ENCODE measurements at places on chromosomes 4 and X. TPM values are rescaled to one million over a fixed set of nuclear protein-coding genes. Genes with fewer than 3 reads are reported as not detected.

NAP1L5 gene
- 4.8 TPM for total RNA-seq

DNA sequence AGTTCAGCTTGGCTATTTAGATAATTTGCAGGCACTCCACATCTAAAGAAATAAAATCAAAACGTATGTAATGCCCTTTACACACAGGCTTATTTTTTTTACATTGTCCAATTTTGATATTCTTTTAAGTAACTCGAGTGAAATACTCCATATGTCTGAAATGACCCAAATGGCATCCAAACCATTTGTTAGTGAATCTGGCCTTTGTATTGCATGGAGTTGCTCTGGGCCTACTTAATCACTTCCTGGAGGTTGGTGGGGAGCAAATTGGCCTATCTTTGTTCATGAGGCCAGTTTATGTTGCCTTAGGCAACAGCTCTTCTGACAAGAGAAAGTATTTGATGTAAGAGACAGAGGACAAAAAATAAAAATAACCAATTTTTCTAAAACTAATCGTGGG, 47.6 kb upstream of the TMEM131L start:
- no peak overlapping the region for H3K4me3 ChIP-seq
- H3K36me3 ChIP-seq = no peaks in the 10 kb centered on the region
- no peaks in the 10 kb centered on the region for H3K27me3 ChIP-seq
- no peak overlapping the region for H3K27ac ChIP-seq
- no peak for DNase-seq

HSD17B11 gene
- total RNA-seq = 20.8 TPM

GRCh38 chr4:75065909-75066308, 133.0 kb downstream of the PARM1 start:
- no peaks in the 10 kb centered on the region for H3K36me3 ChIP-seq
- DNase-seq = no peak
- H3K4me1 ChIP-seq = no peaks in the 10 kb centered on the region

DLG3 gene
- 25.4 TPM for total RNA-seq

GRCh38 chr4:149932188-149932587, 116.5 kb upstream of the IQCM start:
- H3K4me1 ChIP-seq = no peaks in the 10 kb centered on the region
- no peak for DNase-seq
- H3K27me3 ChIP-seq = no peaks in the 10 kb centered on the region
- no peak overlapping the region for H3K27ac ChIP-seq
- no peak overlapping the region for H3K4me3 ChIP-seq

- no peaks in the 10 kb centered on the region for H3K4me1 ChIP-seq
- H3K27ac ChIP-seq = no peak overlapping the region
- no peak overlapping the region for H3K4me3 ChIP-seq
- DNase-seq = no peak
- no peaks in the 10 kb centered on the region for H3K36me3 ChIP-seq
Observed at GRCh38 chr4:76857074-76857409, 40.9 kb downstream of the SOWAHB start.

RNF175 gene
- not detected for total RNA-seq
